HAP-1 (cell line): ENCODE measurements at places on chromosomes 1 and 21.

GRCh38 chr1:213418268-213419071, 367.4 kb downstream of the RPS6KC1 start:
- no peak for DNase-seq

DNA sequence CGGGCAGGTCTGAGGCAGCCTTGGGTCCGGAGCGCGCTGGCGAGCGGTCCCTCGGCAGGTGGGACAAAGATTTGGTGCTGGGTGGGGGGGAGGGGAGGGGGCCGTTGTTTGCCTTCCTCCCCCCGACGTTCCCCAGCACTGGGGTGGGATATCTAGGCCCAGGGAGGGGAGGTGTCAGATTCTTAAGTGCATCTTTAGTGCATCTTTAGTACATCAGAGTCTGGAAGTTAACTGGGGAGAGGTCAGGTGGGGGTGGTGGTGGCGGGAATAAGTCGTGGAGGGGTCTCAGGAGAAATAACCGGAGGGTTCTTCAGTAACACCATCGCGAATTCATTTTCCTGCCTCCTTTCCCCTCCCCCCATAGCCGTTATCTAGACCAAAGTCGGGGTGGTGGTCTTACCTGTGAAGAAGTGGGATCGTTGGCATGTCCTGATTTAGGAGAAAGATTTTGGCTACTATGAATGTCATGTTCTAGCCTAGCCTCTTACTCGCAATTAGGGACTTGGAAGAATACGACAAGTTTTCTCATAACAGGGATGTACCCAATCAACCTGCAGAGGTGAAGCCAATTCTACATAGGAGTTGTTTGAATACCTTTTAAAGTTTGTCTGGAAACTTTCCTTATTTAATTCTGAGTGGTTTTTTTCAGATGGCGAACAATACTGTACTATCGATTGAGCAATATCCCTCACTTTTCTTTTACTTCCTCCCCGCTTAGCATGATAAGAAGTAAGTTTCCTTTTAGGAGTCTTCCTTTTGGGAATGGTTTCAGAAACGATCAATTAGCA, 886 bp downstream of the ZMYM4 start:
- DNase-seq = peak; percentile 24

GRCh38 chr1:3063379-3064295, 5.4 kb upstream of the PRDM16 start:
- no peak for DNase-seq

DNA sequence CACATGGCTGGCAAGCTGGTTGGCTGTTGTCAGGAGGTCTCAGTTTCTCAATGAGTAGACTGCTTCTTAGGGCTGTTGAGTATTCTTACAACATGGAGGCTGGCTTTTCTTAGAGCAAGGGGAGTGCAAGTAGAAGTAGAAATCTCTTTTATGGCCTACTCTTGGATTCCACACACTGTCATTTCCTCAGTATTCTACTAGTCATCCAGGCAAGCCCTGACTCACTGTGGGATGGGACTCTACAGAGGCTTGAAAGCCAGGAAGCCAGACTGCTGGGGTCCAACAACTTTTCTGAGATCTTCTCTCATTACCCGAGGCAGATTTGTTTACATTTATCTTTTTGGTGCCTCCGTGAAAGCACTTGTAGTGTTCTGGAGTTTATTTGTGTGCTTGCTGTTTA, 196.2 kb upstream of the APP start:
- no peak for DNase-seq
